ENCODE measurements at places on chromosomes 4 and X.

DNA sequence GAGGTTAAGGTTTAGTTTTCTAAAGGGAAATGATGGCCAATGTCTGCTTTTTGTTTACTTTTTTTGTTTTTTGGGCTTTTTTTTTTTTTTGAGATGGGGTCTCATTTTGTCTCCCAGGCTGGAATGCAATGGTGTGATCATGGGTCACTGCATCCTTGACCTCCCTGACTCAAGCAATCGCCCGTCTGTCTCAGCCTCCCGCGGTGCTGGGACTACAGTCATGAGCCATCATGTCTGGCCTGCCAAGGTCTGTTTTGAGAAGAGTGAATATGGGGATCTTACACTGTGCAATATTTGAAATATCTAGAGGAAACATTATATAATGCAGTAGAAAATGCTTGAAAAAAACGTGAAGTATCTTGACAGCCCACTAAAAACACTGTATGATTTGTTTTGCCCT, 162.5 kb downstream of the GASK1B start:
- no peak for DNase-seq

GRCh38 chrX:133653358-133653757, 238.1 kb upstream of the GPC4 start:
- DNase-seq = no peak

- peak; percentile 57 for DNase-seq
Measured at GRCh38 chrX:110944311-110944750, 148.7 kb upstream of the CHRDL1 start.

DNA sequence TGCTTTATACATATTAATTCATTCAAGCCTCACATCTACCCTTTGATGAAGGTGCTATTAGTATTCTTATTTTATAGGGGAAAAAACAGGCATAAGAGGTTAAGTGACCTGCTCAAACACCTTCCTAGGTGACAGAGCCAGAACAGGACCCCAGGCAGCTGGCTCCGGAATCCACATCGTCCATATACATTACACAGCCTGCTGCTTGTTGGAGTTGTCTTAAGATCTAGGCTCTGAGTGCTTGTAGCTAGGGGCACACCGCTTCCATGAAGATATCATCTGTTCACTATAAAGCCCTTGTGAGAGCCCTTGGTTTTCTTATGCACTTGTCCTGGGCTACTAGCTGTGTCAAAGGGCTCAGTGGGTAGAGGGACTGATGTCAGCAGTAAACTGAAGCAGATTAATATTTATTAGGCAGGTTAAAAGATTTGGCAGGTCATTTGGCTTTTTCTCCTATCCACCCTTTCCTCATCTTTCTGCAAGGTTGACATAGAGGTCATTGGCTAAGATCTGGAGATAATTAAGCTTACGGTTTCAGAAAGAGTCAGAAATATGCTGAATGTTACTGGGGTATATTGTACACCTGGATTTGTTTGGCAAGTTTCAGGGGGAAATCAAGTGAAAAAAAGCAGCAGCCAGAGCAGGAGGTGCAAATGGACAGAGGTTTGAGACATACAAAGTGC, 195.4 kb downstream of the SOWAHB start:
- DNase-seq = no peak

Data from NCI-H345 (cell line).